Stimulated activated CD4-positive, alpha-beta T cell treated with anti-CD3 and anti-CD28 coated beads, Interleukin-1b, Interleukin-23, amount 100 ng/mL, for 1 hour (primary cell): ENCODE measurements at places on chromosomes 1 and 21.
A peak's percentile ranks its signal among the peaks of the same experiment; 100 is the strongest.

DNA sequence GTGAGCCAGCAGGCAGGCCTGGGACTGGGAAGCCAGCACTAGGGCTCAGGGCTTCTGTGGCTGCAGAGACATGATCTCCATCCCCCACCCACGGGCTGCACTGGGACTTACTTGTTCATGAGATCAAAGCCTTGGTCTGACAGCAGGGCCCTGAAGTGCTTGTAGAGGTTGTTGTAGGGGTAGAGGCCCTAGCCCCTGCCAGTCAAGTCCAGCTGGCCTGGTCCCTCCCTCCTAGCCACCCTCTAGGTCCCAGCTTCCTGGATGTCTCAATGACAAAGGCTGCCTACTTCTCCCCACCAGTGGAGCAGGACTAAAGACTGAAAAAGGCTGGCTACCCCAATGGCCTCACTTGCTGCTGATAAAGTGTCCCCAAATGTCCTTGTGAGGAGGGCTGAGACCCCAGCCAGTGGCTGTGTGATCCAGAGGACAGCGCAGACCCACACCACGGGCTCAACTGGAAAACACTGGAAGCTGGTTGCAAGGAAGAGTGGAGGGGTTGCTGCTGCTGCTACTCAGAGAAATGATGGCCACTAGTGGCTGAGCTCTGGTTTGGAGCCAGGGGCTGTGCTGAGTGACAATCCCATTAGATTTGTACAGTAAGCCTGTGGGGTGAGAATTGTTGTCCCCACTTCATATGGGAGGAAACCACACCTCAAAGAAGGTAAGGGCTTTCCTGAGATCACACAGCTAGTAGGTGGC lies 1.4 kb downstream of the HTR1D start:
- DNase-seq: no peak

DNA sequence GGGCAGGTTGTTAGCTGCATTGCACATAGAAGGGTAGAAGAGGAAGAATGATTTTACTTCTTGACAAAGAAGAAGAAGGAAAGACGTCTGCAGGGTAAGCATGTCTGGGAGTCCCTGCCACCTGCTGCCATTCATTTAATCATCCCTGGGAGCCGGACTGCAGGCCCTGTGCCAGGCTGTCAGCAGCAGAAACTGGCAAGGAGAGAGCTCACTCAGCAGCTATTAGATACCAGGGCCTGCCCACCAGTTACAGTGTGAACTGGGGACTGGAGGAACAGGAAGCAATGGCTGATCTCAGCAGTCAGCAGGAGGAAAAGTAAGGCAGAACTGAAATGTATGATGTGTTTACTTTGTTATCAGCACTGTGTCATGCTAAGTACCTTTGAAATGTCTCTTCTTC lies 75.7 kb upstream of the C1orf87 start:
- DNase-seq: no peak

DNA sequence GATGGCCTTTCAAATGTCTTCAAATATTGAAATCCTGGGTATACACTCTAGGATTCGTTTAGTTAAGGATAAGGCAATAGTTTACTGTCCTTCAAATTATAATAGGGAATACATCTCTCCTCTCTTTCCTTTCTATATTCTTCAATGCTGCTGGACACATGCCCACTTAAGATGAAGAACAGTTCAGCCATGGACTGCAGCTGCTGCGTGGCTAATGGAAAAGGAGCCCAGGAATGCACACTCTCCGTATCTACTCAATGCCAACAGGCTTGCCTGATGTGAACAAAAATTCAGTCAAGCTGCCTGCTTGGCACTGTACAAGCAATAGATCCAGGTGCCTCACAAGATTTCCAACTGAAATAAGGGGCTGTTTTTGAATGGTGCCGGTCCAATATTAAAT lies 321.2 kb upstream of the LYPLAL1 start:
- no peak for DNase-seq

DNA sequence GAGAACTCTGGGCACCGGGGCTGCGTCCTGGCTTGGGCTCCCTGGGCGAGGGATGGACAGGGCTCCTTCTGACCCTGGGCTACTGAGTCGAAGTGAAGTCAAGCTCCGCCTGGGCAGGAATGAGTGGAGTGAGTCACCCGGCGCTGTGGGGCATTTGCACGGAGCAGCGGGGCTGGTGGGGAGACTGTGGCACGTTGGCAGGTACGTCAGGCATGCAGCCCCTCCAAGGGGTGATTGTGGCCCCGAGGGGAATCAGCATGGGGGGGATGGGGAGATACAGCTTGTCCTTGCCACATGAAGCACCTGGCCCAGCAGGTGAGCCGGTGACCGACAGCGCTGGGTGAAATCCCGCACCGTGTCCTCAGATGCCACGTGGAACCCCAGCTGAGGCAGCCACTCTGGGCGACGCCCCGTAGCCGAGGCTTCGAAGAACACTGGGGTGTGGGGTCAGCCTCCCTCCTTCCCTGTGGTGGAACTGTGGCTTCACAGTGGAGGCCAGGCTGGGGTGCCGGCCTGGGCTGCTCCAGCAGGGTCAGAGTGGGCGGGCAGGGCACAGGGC lies 62.3 kb downstream of the COL18A1 start:
- no peak for DNase-seq

GRCh38 chr1:35718492-35719336 lies at the start of gene C1orf216:
Gene C1orf216, minus strand, starts transcription at chr1:35718884. Its CDS starts 2,563 bp downstream, at chr1:35716321.
- DNase-seq: peak; percentile 21

DNA sequence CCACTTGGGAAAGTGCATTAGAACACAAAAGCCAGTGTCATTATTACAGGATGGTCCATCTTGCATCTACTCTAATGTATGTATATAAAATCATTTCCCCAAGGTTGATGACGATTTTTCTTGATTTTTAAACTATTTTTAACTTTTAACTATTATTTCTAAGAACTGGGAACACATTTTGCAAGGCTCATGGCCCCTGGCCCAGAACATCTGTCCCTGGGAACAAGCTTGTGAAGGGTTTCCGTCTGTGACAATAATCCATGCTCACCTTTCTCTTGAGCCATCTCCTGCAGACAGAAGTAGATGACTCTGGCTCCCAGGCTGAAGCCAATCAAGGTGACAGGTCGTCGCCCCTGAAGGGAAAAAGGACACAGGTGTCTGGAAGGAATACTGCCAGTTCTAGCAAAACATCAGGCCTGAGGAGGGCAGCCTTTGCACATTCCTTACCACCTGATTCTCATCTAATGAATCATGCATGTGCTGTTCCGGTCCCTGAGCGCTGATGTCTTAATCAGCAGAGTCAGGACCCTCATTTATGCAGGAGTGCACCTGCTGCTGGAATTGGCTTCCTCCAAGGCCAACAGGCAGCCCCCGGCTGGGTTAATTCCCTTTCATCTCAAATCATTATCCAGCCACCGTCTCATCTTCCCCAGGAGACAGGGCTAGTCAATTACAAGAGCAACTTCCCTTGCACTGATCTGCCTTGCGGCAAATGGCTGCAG lies 62.5 kb downstream of the TMCO4 start:
- no peak for DNase-seq

DNA sequence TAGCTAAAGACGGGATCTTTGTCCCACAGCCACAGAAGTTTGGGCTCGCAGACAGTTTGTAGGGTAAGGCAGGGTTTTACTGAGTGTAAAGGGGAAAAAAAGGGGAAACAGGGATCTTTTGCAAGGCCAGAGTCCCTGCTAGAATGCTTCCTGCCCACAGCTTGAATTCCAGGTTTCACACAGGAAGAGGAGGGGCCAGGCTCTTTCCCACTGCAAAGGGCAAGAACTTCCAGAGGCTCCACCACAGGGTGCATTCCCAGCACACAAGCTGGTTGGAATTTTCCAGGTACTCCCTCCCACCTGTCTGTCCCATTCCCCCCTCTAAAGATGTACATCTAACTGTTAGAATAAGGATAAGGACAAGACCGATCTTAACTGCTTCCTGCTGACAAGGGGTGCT lies 1126.9 kb downstream of the KCNT2 start:
- no peak for DNase-seq

DNA sequence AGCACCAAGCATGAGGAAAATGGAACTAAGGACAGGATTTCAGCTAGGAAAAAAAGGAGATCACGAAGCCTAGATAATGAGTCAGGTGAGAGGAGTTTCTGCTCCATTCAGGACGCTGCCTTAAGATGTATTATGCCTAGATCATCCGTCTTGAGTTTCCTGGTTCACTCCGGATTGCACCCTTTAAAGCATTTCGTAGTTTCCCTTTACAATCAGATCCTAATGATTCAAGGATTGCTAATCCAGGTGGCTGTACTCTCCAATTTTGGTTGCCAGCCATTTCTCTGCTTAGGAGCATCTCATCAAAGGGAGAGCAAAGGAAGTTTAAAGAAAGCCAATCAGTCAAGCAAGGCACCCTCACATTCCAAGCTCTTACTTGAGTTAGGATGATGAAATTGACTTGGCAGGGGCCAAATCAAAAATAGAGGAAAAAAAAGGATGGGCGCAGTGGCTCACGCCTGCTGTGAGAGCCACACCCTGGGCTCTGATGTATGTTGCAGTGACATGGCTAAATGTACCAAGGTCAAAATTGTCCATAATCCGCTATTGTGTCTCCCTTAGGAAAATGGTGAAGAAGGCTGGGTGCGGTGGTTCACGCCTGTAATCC lies 156.9 kb upstream of the SOD1 start:
- DNase-seq: no peak

DNA sequence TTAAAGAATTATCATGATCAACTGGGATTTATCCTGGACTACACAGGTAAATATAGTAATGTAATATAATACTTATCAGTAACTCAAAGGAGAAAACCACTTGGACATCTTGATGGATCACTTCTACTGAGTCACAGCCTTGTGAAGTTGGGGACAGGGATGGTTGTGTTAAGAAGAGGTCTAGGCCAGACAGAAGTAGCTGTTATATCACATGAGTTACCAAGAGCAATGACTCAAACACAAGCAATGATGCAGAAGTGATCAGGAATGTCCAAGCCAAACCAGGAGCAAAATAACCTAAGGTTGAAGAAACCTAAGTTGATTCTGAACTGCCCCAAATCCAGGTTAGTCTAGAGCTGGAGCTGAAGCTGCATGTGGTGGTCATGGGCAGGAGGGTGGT lies 424.5 kb upstream of the DAB1 start:
- DNase-seq: no peak

GRCh38 chr1:29550119-29550841 lies 314.0 kb downstream of the PTPRU start:
- no peak for DNase-seq

DNA sequence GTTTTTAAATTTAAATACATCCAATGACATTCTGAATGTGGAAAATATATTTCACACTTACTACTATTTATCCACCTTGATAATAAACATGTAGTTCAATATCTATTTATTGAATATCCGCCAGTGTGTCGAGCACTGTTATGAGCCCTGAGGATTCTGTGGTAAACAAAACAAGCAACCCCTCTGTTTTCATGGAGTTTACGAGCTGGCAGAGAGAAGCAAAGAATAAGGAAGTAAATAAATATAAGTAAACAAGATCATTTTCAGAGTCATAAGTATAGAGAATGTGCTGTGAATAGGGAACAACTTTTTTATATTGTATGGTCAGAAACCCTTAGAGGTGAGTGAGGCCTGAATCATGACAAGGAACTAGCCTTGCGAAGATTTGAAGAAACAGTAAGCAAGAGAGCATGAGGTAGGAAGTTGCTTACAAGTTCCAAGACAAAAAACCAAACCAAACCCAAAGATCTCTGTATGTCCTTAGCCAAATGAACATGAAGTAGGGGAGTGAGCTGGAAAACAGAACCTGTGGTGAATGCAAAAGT lies 6.4 kb upstream of the SERBP1 start:
- DNase-seq: no peak

DNA sequence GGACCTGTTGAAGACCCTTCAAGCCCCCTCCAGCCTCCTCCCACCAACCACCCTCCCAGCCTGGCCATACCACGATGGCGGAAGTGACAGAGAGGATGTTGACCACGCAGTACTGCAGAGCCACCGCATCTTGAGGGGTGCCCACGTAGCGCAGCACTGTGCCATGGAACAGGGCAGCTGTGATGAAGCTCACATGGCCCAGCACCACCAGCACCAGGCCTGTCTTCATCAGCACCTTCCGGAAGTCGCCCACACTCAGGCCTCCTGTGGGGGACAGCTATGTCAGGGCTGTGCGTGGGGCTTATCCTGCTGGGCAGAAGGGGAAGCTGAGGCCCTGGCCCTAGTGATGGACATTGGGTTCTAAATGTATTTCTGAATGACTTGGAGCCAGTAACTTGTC lies 3.1 kb downstream of the TMEM54 start:
- DNase-seq: no peak

GRCh38 chr1:18724801-18725200 lies 94.2 kb downstream of the PAX7 start:
- DNase-seq: no peak

- no peak for DNase-seq
Measured at GRCh38 chr1:147586414-147586813, 45.1 kb downstream of the BCL9 start.

DNA sequence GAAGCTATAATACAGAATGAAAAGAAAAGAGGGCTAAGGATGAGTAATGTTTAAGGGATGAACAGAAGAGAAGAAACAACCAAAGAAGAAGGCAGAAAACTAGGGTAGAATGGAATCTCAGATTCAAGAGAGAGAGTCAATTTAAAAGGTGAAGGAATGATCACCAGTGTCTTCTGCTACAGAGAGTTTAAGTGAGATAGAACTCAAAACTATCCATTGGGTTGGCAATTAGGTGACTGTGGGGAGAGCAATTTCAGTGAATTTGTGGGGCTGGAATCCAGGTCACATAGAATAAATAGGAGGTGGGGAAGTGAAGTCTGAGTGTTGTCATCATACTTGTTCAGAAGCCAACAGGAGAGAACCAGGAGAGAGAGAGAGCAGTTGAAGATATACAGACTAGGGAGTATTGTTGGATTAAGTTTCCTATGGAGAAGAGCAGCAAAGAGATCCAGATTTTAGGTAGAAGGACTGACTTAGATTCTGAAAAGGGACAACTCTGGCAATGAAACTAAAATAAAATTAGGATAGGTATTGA lies 19.9 kb downstream of the MACF1 start:
- no peak for DNase-seq

DNA sequence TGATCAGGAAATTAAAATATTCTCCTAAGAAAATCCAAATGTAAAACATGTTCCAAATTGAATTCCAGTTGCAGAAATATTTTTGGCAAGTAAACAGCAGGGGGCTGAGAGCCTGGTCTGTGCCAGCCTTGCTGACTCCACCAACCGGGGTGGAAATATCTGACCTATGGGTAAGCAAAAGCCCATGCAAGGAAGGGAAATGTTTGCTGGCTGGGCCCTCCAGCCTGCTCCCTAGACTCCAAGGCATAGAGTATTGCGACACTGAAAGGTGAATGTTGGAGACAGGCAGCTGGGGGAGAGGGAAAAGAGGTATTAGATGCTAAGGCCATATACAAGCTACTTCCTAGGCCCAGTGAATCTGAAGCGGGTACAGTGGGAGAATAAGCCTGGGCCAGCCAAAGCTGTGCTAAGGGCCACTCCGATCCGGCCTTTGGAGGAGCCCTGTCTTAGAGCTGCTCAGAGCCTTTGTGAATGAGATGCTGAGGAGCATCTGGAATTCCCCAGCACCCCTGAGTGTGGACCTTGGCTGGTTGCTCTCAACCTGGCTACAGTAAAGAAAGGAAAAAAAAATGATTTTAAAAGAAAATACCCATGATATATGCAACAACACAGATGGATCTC lies 24.9 kb upstream of the ATP1B1 start:
- DNase-seq: no peak

DNA sequence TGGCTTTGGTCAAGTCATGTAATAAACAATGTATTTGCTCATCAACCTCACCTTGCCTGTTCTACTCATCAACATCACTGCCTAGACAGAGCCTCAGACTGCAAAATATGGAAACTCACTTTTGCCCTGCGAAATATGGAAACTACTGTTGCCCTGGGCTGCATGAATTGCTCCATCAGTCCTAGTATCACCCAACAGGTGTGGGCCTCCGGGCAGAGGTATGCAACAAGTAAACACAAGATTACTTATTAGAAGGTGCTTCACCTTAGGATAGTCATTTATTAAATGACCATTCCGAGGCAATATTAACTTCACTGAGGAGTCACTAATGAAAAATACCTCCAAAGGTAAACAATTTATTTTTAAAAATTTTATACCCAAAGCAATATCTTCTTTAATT lies 286.7 kb downstream of the BACH1 start:
- no peak for DNase-seq
